ENCODE measurements at places on chromosomes 3 and 15. TPM values are rescaled to one million over a fixed set of nuclear protein-coding genes. Genes with fewer than 3 reads are reported as not detected.

GRCh38 chr3:197499427-197499826 lies 56.3 kb downstream of the BDH1 start:
- DNase-seq: no peak
- H3K4me1 ChIP-seq: no peaks in the 10 kb centered on the region
- no peaks in the 10 kb centered on the region for H3K27me3 ChIP-seq
- H3K36me3 ChIP-seq: no peaks in the 10 kb centered on the region
- H3K4me3 ChIP-seq: no peak overlapping the region

DNA sequence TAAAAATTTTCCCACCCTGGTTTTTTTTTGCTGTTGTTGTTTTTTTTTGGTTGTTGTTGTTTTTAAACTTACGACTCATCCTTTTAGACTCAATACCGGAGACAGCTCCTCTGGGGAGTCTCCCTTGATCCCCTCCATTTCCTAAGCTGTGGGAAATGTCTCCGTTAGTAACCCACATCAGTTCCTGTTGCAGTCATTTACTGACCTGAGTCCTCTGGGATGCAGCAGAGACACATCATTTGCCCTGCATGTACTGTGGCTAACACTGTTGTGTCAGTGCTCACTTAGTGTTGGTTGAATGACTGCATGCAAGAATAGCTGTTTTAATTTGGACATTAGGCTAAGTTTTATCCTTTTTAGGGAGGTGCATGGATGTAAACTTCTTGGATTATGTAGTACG lies 83.8 kb downstream of the MBNL1 start:
- H3K4me3 ChIP-seq: no peak overlapping the region
- H3K36me3 ChIP-seq: no peaks in the 10 kb centered on the region
- H3K27me3 ChIP-seq: no peaks in the 10 kb centered on the region
- no peak overlapping the region for H3K27ac ChIP-seq

- peak within 1 kb of the TSS; percentile 78 for H3K27ac ChIP-seq
- H3K4me1 ChIP-seq: no peaks in the 10 kb centered on the region
- no peaks in the 10 kb centered on the region for H3K36me3 ChIP-seq
- DNase-seq: peak; percentile 57
- H3K27me3 ChIP-seq: no peaks in the 10 kb centered on the region
Measured at GRCh38 chr3:46693038-46693891, at the start of gene ALS2CL. Gene ALS2CL (minus strand): TSS chr3:46693679. CDS start chr3:46689440, 4,239 bp downstream.

GRCh38 chr3:98764472-98764884 lies 1.3 kb downstream of the ST3GAL6 start:
- H3K4me1 ChIP-seq: no peaks in the 10 kb centered on the region
- no peaks in the 10 kb centered on the region for H3K27me3 ChIP-seq

GRCh38 chr3:123357275-123357674 lies 91.6 kb downstream of the ADCY5 start:
- no peak for DNase-seq
- H3K27me3 ChIP-seq: no peaks in the 10 kb centered on the region
- H3K27ac ChIP-seq: no peak overlapping the region
- no peaks in the 10 kb centered on the region for H3K36me3 ChIP-seq
- no peaks in the 10 kb centered on the region for H3K4me1 ChIP-seq

DNA sequence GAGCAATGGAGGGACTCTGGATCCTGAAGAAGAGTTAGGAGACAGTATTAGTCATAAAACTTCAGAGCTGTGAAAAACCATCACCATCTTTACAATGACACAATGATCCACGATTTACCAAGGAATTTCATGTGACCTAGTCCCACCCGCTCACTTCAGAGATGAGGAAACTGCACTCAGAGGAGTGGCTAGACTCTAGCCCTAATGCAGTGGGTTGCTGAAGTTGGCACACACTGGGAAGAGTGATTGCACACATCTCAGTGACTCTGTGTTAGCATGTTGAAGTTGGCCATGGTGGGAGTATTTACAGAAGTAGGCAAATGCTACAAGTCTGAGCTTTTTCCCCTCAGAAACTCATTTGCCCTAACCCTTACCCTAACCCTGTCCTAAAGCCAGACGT lies 35.2 kb upstream of the SPATA12 start:
- no peaks in the 10 kb centered on the region for H3K4me1 ChIP-seq
- H3K27ac ChIP-seq: no peak overlapping the region
- no peak for DNase-seq

GRCh38 chr3:156233876-156234275 lies 113.5 kb downstream of the KCNAB1 start:
- no peaks in the 10 kb centered on the region for H3K4me1 ChIP-seq
- H3K27me3 ChIP-seq: no peaks in the 10 kb centered on the region
- H3K27ac ChIP-seq: no peak overlapping the region
- H3K36me3 ChIP-seq: no peaks in the 10 kb centered on the region
- H3K4me3 ChIP-seq: no peak overlapping the region
- no peak for DNase-seq

- no peaks in the 10 kb centered on the region for H3K4me1 ChIP-seq
- no peak overlapping the region for H3K4me3 ChIP-seq
- peak overlapping the region; percentile 42 for H3K27ac ChIP-seq
- no peaks in the 10 kb centered on the region for H3K36me3 ChIP-seq
- no peak for DNase-seq
- no peaks in the 10 kb centered on the region for H3K27me3 ChIP-seq
Measured at GRCh38 chr3:189260556-189261493, 89.1 kb downstream of the TPRG1 start.

DNA sequence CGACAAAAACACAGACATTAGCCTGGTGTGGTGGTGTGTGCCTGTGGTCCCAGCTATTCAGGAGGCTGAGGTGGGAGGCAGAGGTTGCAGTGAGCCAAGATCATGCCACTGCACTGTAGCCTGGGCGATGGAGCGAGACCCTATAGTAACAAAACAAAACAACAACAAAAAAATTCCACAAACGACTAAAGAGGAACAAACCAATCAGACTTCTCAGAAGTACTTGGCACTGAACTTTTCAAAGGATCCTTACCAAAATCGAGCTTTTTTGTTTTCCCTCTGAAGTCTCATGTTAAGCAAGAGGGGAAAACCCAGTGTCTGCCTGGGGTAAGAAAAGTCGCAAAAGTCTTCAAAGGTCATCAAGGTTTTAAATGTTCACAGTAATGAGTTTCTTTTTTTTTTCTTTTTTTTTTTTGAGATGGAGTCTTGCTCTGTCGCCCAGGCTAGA lies 30.1 kb upstream of the TFRC start:
- H3K36me3 ChIP-seq: no peaks in the 10 kb centered on the region
- no peaks in the 10 kb centered on the region for H3K4me1 ChIP-seq
- no peak overlapping the region for H3K4me3 ChIP-seq
- DNase-seq: no peak
- no peak overlapping the region for H3K27ac ChIP-seq

- no peak overlapping the region for H3K27ac ChIP-seq
- no peaks in the 10 kb centered on the region for H3K27me3 ChIP-seq
- no peak for DNase-seq
Measured at GRCh38 chr3:131802029-131802428, 232.8 kb downstream of the CPNE4 start.

DNA sequence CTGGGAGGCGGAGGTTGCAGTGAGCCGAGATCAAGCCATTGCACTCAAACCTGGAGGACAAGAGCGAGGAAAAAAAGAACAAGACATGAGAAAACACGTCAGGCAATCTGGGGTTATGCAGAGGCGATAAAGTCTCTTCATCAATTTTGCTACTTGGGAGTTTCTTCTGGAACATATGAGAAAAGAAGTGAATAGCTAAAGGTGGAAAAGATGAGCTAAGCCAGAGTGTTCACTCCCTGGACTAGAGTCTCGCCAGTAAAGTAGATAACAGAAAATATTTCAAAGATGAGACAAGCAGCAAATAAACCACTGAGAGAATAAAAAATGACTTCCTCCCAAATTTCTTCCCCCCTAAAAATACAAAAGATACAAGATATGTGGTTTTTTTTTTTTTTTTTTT lies 188.4 kb upstream of the HES1 start:
- H3K36me3 ChIP-seq: no peaks in the 10 kb centered on the region
- H3K4me3 ChIP-seq: no peak overlapping the region
- no peak overlapping the region for H3K27ac ChIP-seq
- no peak for DNase-seq

- H3K4me1 ChIP-seq: no peaks in the 10 kb centered on the region
- no peak overlapping the region for H3K27ac ChIP-seq
- no peak for DNase-seq
Measured at GRCh38 chr15:87245592-87245991, 1010.9 kb downstream of the NTRK3 start.

DNA sequence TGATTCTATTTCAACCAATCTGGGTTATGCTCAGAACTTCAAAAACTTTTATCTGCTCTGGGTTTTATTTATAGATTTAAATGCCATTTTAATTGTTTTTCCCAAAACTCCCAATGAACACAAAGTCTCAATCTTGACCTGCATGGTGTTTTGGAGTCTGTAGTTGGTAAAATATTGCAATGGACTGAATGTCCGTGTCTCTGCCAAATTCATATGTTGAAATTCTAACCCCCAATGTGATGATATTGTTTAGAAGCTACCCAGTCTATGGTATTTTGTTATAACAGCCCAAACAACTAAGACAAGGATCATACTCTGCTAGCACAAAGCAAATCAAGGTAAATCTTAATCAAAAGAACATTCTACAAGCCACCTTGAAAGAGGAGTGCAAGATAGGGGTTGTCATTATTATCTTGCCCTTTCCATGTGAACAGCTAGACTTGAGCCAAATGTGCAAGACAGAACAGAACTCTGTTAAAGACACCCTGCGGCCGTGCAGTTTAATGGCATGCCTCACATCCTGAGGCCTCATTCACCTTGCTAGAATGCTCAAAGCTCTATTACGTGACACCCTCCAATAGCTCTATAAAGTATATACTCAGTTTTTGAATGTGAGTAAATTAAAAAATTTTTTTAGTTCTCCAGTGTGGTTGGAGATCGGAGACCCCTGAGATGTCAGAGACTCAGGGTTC lies 7.5 kb downstream of the EOGT start:
- H3K4me1 ChIP-seq: no peaks in the 10 kb centered on the region
- H3K4me3 ChIP-seq: no peak overlapping the region
- DNase-seq: no peak
- no peaks in the 10 kb centered on the region for H3K36me3 ChIP-seq
- no peaks in the 10 kb centered on the region for H3K27me3 ChIP-seq

DNA sequence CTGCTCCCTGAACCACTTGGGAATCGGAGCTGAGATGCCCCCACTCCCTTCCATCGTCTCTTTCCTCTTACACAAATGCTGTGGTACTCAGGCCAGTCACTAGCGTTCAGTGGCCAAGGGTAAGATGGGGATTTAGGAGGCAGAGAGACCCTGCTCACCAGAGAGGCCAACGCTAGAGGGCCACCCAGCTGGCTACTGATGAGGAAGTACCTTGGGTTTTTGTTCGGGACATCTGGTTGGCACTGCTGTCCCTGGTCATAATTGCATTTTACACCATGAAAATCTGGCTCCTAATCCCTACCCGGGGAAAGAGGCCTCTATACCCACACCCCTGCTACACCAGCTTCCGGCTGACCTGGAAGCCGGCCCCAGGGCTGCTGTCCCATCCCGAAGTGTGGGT lies 7.7 kb downstream of the MAP6D1 start:
- H3K27me3 ChIP-seq: no peaks in the 10 kb centered on the region
- no peaks in the 10 kb centered on the region for H3K36me3 ChIP-seq

- DNase-seq: no peak
- no peaks in the 10 kb centered on the region for H3K27me3 ChIP-seq
- H3K4me1 ChIP-seq: no peaks in the 10 kb centered on the region
- no peaks in the 10 kb centered on the region for H3K36me3 ChIP-seq
Measured at GRCh38 chr3:111732252-111732879, 126.7 kb upstream of the PHLDB2 start.

- peaks cover 3% of the 10 kb centered on the region for H3K4me1 ChIP-seq
- H3K27ac ChIP-seq: no peak overlapping the region
- H3K36me3 ChIP-seq: no peaks in the 10 kb centered on the region
- H3K4me3 ChIP-seq: no peak overlapping the region
Measured at GRCh38 chr3:71398157-71398836, 185.2 kb downstream of the FOXP1 start.

GRCh38 chr3:9179826-9180763 lies 69.4 kb downstream of the SRGAP3 start:
- no peaks in the 10 kb centered on the region for H3K27me3 ChIP-seq
- no peak overlapping the region for H3K27ac ChIP-seq
- no peak overlapping the region for H3K4me3 ChIP-seq

GRCh38 chr3:166114448-166114847 lies 277.2 kb upstream of the BCHE start:
- no peaks in the 10 kb centered on the region for H3K4me1 ChIP-seq
- no peak for DNase-seq
- H3K27ac ChIP-seq: no peak overlapping the region
- no peak overlapping the region for H3K4me3 ChIP-seq
- no peaks in the 10 kb centered on the region for H3K27me3 ChIP-seq

DNA sequence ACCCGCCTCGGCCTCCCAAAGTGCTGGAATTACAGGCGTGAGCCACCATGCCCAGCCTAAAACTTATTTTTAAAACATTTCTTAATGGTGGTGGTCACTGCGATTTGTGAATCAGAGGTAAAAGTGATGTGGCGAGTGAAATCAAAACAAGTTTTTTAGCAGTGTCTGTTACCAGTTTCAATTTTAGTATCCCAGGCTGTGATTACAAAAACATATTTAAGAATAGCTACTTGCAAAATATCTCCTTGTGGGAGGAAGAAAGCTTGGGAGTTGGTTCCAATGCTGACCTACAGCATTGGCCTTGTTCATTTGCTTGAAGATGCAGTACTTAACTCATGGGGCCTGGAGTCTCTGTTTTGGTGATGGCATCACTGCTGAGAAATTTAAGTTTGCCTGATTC lies 4.5 kb downstream of the RAB7A start:
- peaks cover 13% of the 10 kb centered on the region for H3K4me1 ChIP-seq
- no peak for DNase-seq
- H3K36me3 ChIP-seq: no peaks in the 10 kb centered on the region
- no peaks in the 10 kb centered on the region for H3K27me3 ChIP-seq

The RNU5B-1 gene
- not detected for total RNA-seq

The SPTSSB gene
- total RNA-seq: 0.16 TPM

The CIDEC gene
- total RNA-seq: 1,697 TPM

The LRTM1 gene
- total RNA-seq: not detected

The ALAS1 gene
- total RNA-seq: 34.7 TPM

The CTXN2 gene
- not detected for total RNA-seq

The CSPG4 gene
- 6.3 TPM for total RNA-seq

The LRRC31 gene
- not detected for total RNA-seq

The INSYN1 gene
- 1.9 TPM for total RNA-seq

The ADAMTS17 gene
- 8.0 TPM for total RNA-seq

The HYPK gene
- 11.2 TPM for total RNA-seq

The SLC27A2 gene
- 5.6 TPM for total RNA-seq

The INKA1 gene
- total RNA-seq: 4.2 TPM

The HTR3E gene
- not detected for total RNA-seq

The CYP19A1 gene
- 24.9 TPM for total RNA-seq

Data from breast epithelium (tissue), 4 donors.